ENCODE measurements at places on chromosomes 6 and 20. TPM values are rescaled to one million over a fixed set of nuclear protein-coding genes. Genes with fewer than 3 reads are reported as not detected.

- no peaks in the 10 kb centered on the region for H3K36me3 ChIP-seq
- H3K4me1 ChIP-seq: peaks cover 4% of the 10 kb centered on the region
- DNase-seq: no peak
- H3K27ac ChIP-seq: no peak overlapping the region
These were observed 26.2 kb downstream of the RIPOR2 start for GRCh38 chr6:24909241-24910216.

GRCh38 chr6:107128175-107128574 is 12.9 kb upstream of the BEND3 start:
- no peak overlapping the region for H3K27ac ChIP-seq
- H3K36me3 ChIP-seq: no peaks in the 10 kb centered on the region
- H3K27me3 ChIP-seq: no peaks in the 10 kb centered on the region
- DNase-seq: no peak
- H3K4me1 ChIP-seq: no peaks in the 10 kb centered on the region

Gene MKKS
- total RNA-seq: 29.2 TPM

DNA sequence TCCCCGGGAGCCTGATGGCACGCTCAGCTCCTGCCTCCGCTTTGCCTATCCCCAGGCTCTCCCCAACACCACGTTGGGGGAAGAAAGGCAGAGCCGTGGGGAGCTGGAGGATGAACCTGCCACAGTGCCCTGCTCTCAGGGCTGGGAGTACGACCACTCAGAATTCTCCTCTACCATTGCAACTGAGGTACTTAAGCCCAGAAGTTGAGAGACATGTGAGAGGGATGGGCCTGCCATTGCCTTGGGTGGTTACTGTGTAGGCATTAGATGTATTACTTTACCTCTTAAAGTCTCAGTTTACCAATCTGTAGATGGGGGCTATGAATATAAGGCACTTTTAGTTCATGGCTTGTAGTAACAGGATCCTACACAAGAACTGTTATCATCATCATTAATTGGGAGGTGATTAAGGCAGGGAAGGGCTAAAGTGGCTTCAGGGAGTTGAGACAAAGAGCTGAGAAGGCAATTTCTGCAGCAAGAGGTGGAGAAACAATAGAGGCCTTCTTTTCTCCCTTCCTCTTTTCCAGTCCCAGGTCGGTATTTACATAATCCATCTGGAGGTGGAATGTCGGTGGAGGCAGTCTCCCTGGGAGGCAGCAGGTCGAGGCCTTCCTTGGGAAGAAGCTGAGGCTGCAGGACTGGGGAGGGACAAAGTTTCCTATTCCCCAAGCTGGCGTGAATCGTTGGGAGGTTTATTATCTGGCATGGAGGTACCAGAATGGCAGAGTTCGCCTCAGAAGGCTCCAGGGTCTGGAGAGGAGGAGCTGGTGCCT is 691 bp downstream of the SLC22A7 start:
- H3K27me3 ChIP-seq: no peaks in the 10 kb centered on the region
- DNase-seq: no peak
- H3K36me3 ChIP-seq: no peaks in the 10 kb centered on the region
- no peak overlapping the region for H3K4me3 ChIP-seq

Gene TMC2
- total RNA-seq: not detected

Gene AIF1
- 0.64 TPM for total RNA-seq

Gene CD93
- 0.06 TPM for total RNA-seq

Gene ABCC10
- 37.5 TPM for total RNA-seq

GRCh38 chr6:132236281-132236680 is 165.0 kb downstream of the MOXD1 start:
- H3K27ac ChIP-seq: no peak overlapping the region
- no peaks in the 10 kb centered on the region for H3K36me3 ChIP-seq
- no peaks in the 10 kb centered on the region for H3K4me1 ChIP-seq
- H3K4me3 ChIP-seq: no peak overlapping the region
- peaks cover 25% of the 10 kb centered on the region for H3K27me3 ChIP-seq

Gene NNAT
- not detected for total RNA-seq

DNA sequence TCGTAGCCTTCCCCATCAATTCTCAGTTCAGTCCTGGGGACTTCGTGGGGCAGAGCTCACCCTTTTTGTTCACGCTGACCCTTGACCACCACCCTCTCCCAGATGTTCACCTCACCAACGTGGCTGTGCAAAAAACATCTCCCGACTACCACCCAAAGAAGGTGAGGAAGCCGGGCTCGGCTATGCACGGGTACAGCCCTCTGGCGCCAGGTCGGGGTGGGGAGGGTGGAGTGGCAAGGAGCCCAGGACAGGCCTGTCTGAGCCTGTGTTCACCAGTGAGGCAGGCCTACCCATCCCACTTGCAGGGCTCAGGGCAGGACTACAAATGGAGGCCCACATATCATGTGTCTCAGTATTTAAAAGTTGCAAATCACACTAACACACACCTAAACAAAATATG is 18.1 kb downstream of the PDRG1 start:
- no peak overlapping the region for H3K4me3 ChIP-seq
- no peaks in the 10 kb centered on the region for H3K36me3 ChIP-seq
- H3K4me1 ChIP-seq: no peaks in the 10 kb centered on the region
- DNase-seq: no peak

DNA sequence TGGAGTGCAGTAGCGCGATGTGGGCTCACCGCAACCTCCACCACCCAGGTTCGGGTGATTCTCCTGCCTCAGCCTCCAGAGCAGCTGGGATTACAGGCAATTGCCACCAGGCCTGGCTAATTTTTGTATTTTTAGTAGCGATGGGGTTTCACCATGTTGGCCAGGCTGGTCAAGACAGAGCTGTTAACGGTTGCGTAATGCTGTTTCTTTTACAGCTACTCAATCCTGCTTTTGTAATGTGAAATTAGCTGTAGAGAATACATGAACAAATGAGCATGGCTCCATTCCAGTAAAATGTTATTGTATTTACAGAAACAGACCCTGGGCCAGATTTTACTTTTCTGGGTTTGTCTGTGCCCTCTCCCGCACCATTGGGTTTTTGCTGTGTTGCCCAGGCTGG is 1.9 kb downstream of the PNLDC1 start:
- H3K27me3 ChIP-seq: no peaks in the 10 kb centered on the region
- no peaks in the 10 kb centered on the region for H3K4me1 ChIP-seq
- H3K36me3 ChIP-seq: peaks cover 17% of the 10 kb centered on the region
- no peak overlapping the region for H3K27ac ChIP-seq
- no peak overlapping the region for H3K4me3 ChIP-seq
- DNase-seq: no peak

Gene RAET1E
- total RNA-seq: 3.2 TPM

Gene NCOA6
- 41.2 TPM for total RNA-seq

Gene C6orf118
- not detected for total RNA-seq

GRCh38 chr6:166553563-166554271 is 32.8 kb downstream of the RAMACL start:
- H3K27me3 ChIP-seq: no peaks in the 10 kb centered on the region
- no peak overlapping the region for H3K27ac ChIP-seq
- no peak overlapping the region for H3K4me3 ChIP-seq
- no peak for DNase-seq
- no peaks in the 10 kb centered on the region for H3K36me3 ChIP-seq

Gene ADGRG6
- 0.49 TPM for total RNA-seq

Gene CD40
- 16.3 TPM for total RNA-seq

Gene PMEPA1
- total RNA-seq: 9.7 TPM

Gene ADAM33
- not detected for total RNA-seq

DNA sequence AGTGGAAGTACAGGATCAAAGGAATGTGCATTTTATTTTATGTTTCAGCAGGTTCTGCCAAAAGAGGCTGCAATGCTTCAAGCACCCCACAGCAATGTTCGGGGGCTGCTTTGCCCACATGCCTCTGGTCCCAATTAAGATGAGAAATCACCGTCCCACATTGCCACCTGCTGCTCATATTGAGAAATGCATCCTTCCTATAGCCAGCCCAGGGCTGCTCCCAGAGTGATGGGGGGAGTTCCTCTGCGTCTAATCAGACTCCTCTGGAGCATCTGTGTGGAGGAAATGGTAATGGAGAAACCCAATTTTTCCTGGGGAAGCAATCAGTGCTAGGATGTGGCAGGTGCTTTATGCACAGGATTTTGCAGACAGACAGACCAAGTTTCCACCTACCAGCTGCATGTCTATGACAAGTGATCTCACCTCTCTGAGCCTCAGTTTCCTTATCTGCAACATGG is 33.7 kb downstream of the PTGIS start:
- DNase-seq: peak; percentile 83
- H3K4me3 ChIP-seq: no peak overlapping the region
- no peak overlapping the region for H3K27ac ChIP-seq
- H3K4me1 ChIP-seq: no peaks in the 10 kb centered on the region

Gene ABHD16B
- total RNA-seq: not detected

DNA sequence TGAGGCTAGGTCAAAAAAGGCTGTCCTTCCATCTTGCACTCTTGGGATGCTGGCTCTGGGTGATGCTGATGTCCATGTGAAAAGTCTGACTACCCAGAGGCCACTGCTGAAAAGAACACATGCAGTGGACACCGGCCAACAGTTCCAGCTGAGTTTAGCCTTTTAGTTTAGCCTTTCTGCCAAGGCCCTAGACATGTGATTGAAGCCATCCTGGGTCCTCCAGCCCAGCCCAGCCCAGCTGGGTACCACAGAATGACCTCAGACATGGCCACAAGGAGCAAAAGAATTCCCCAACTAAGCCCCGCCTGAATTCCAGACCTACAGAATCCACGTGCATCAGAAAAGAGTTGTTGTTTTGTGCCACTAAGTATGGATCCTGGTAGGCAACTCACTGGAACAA is 17.4 kb downstream of the PIGT start:
- no peak for DNase-seq
- no peaks in the 10 kb centered on the region for H3K36me3 ChIP-seq
- no peaks in the 10 kb centered on the region for H3K27me3 ChIP-seq
- no peaks in the 10 kb centered on the region for H3K4me1 ChIP-seq

DNA sequence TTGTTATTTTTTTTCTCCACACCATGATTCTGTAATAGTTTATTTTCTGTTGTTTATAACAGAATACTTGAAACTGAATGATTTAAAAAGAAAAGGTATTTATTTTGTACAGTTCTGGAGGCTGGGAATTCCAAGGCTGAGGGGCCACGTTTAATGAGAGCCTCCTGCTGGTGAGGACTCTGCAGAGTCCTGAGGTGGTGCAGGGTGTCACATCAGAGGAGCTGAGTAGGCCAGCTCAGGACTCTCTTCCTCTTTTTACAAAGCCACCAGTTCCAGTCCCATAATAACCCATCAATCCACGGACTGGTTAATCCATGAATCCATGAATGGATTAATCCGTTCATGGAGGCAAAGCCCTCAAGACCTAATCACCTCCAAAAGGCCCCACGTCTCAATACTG is 71.6 kb downstream of the TFAP2A start:
- no peak overlapping the region for H3K27ac ChIP-seq
- H3K4me1 ChIP-seq: no peaks in the 10 kb centered on the region

DNA sequence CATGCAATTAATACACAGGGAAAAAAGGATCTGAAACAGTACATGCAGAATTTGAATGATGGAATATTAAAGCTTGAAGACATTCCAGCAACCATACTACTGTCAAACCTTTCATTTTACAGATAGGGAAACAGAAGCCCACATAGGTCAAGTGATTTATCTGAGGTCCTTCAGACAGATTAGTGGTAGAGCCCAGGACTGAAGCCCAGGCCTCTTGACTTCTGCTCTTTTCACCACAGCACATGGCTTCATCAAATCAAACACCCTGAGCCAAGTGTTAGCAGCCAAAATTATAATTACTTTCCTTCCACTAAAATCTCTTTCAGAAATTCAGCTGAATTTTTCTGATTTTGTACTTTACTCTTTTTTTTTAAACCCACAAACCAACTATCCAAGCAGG is 435.6 kb upstream of the RUNX2 start:
- peaks cover 10% of the 10 kb centered on the region for H3K4me1 ChIP-seq
- DNase-seq: no peak
- no peak overlapping the region for H3K27ac ChIP-seq
- no peaks in the 10 kb centered on the region for H3K27me3 ChIP-seq
- no peaks in the 10 kb centered on the region for H3K36me3 ChIP-seq

- no peaks in the 10 kb centered on the region for H3K4me1 ChIP-seq
- H3K4me3 ChIP-seq: no peak overlapping the region
- no peak for DNase-seq
- H3K27me3 ChIP-seq: no peaks in the 10 kb centered on the region
- H3K27ac ChIP-seq: no peak overlapping the region
These were observed 38.5 kb downstream of the HTR1B start for GRCh38 chr6:77424761-77425160.

GRCh38 chr6:154648188-154648887 is 84.9 kb upstream of the SCAF8 start:
- H3K27ac ChIP-seq: no peak overlapping the region
- H3K4me3 ChIP-seq: no peak overlapping the region
- no peak for DNase-seq
- H3K4me1 ChIP-seq: peaks cover 8% of the 10 kb centered on the region

Gene SMIM28
- total RNA-seq: not detected

- no peaks in the 10 kb centered on the region for H3K4me1 ChIP-seq
- no peaks in the 10 kb centered on the region for H3K27me3 ChIP-seq
- no peaks in the 10 kb centered on the region for H3K36me3 ChIP-seq
- H3K27ac ChIP-seq: no peak overlapping the region
These were observed 579.9 kb downstream of the MAFB start for GRCh38 chr20:40109136-40109535.

GRCh38 chr6:38322138-38322537 is 317.6 kb downstream of the BTBD9 start:
- H3K27ac ChIP-seq: no peak overlapping the region
- no peak overlapping the region for H3K4me3 ChIP-seq
- no peaks in the 10 kb centered on the region for H3K27me3 ChIP-seq
- H3K36me3 ChIP-seq: no peaks in the 10 kb centered on the region
- no peaks in the 10 kb centered on the region for H3K4me1 ChIP-seq

- no peaks in the 10 kb centered on the region for H3K36me3 ChIP-seq
- peak overlapping the region; percentile 39 for H3K27ac ChIP-seq
- H3K27me3 ChIP-seq: no peaks in the 10 kb centered on the region
- H3K4me1 ChIP-seq: peaks cover 18% of the 10 kb centered on the region
These were observed 217.6 kb upstream of the DTNBP1 start for GRCh38 chr6:15880262-15880973.

GRCh38 chr20:8527998-8528723 is 396.1 kb downstream of the PLCB1 start:
- no peak overlapping the region for H3K4me3 ChIP-seq
- H3K4me1 ChIP-seq: peaks cover 9% of the 10 kb centered on the region
- DNase-seq: no peak
- H3K36me3 ChIP-seq: no peaks in the 10 kb centered on the region

Gene ENPP3
- total RNA-seq: 0.45 TPM

Gene RGL2
- 50.4 TPM for total RNA-seq

DNA sequence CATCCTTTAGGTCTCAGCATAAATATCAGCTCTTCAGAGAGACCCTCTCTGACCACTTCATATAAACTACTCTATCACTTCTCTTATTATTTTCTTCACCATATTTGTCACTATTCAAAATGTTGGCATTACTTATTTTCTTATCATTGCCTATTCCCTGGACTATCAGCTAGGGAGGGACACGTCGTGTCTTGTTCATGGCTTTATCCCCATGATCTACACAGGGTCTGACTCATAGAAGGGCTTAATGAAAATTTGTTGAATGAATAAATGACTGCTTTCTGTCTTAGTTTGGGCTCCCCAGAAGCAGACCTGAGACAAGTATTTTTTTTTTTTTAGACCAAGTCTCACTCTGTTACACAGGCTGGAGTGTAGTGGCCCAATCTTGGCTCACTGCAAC is 3.0 kb upstream of the CDK5RAP1 start:
- H3K27ac ChIP-seq: no peak overlapping the region
- peaks cover 7% of the 10 kb centered on the region for H3K4me1 ChIP-seq
- DNase-seq: no peak
- H3K4me3 ChIP-seq: no peak overlapping the region
